ENCODE measurements at places on chromosomes 4 and X.

DNA sequence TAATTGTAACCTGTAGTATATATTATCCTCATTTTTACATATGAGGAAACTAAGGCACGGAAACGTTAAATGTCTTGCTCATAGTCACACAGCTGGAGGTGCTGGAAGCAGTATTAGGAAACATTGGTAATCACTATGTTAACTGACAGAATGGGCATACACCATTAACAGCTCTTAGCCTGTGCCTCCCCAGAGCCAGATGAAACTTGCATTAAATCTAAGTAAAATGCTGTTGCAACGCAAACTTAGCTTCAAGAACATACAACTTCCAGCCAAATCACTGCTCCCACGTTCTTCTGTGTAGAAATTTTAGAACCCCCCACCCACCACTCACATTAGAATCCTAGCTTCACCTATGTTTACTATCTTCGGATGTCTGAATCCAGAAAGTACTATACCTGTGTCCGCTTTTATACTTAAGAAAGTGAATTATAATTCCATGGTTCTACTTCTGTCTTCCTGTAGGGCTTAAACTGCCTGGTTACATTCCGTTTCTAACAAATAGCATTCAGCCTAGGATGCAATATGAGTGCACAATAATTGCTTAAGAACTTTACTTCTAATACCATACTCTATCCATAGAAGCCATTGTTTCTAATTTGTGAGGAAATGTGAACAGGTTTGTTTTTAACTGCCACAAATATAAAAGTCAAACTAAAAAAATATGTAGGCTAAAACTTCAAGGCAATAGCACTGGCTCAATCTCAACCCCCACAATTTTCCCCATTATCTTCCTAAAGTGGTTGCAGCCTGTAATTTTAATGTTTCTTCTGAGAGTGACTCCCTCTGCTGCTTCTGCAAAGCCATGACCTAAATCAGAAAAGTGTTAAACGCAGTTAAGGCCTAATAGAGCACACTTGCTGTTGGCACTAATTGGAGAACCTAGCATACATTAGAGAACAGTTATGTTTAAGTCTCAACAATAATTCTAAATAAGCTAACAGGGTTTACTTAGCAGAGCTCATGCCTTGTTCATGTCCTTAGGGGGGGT, 4.4 kb downstream of the UNC5C start:
- DNase-seq = no peak

GRCh38 chr4:87370068-87370467, 20.9 kb downstream of the HSD17B11 start:
- no peak for DNase-seq

GRCh38 chrX:15334561-15334960, 762 bp downstream of the PIGA start:
- no peak for DNase-seq

DNA sequence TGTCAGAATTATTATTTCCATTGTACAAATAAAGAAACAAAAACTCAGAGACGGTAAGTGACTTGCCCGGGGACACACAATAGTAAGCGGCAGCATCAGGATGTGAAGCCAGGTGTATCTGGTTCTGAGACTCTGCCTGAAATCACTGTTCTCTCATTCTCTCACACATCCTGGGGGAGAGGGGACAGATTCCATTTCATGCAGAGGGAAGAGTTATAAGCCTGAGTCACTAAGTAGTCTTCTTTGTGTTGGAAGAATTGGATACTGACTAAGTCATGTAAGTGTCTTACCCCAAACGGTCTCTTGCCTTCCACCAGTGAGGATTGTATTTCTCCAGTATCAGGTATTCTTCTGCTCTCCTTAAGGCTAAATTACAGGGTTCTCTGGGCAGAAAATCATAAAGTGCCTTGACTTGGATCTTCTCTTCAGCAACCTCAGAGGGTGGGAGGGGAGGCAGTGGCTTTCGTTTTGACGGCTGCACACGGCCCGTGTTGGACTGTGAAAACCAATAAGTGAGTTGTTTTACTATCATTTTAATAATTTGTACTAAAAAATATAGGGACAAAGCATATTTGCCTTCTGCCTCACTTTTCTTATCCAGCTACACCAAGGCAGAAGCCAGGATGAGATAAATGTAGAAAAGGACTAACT, 21.9 kb downstream of the TXK start:
- DNase-seq = no peak

DNA sequence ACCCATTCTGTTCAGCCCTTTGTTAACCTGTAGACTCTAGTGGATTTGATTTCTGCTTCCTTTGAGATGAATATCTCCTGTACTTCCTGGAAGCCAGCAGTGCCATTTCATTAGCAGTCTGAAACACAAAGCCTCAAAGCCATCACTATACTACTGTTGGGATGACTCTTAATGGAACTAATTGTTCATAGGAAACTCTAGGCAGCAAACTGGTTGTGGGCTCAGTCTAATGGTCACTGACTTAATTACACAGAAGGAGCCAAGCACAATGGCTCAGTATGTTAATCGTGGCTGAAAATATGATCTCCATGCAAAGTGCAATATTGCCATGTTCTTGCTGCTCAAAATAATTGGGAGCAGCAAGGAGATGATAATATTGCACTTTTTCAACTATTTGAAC, 262.3 kb downstream of the ARHGAP24 start:
- no peak for DNase-seq

GRCh38 chrX:106168107-106168506, at the start of gene PWWP3B:
Gene PWWP3B, plus strand, starts transcription at chrX:106168305. Its CDS starts 37,128 bp downstream, at chrX:106205433.
- no peak for DNase-seq

DNA sequence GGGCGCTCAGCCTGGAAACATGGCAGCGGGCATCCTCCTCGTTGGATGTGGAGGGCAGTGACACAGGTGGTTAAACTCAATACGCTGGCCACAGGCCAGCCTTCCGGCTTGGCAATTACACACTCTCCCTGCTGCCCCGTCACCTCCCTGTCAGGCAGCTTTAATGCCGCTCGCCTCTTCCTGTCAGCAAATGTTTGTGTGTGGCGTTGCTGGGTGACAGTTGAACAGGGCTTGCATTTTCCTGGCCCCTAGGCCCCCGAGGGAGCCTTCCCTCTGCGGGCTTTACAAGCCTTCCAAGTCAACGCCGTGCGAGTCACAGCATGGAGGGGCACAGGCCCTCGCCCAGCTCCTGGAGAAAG, 620.0 kb downstream of the BCOR start:
- DNase-seq = no peak

DNA sequence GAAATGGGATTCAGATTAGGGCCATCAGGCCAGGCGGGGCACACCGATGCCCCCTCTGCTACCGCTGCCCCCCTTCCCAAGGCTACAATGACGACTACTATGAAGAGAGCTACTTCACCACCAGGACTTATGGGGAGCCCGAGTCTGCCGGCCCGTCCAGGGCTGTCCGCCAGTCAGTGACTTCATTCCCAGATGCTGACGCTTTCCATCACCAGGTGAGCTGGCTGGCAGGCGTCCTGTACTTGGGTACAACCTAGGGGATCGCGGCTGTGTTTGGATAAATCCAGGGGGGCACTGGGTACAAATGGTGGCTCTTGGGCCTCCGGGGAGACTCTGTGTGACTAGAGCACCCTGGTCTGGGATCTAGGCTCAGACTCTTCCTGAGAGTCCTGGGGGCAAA, 1.1 kb downstream of the EMD start:
- DNase-seq = no peak

DNA sequence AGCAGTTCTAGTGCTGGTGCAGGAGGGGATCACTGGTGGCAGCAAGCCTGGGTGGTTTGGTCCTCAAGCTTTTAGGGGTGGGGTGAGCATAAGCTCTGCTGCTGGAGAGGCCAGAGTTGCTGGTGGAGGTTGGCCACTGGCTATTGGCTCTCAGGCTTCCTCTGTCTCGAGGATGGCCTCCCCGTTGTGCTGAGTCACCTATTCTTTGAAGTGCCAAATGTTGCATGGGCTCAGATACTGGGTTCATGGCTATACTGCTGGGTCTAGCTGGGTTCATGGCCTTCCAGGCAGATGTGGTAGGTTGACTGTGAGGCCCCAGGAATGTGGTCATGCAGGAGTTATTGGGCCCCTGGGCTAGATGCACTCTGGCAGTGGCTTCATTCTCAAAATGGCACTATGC, 466.3 kb downstream of the NAF1 start:
- DNase-seq = no peak

GRCh38 chrX:10656214-10656613, 35.8 kb upstream of the MID1 start:
- no peak for DNase-seq

DNA sequence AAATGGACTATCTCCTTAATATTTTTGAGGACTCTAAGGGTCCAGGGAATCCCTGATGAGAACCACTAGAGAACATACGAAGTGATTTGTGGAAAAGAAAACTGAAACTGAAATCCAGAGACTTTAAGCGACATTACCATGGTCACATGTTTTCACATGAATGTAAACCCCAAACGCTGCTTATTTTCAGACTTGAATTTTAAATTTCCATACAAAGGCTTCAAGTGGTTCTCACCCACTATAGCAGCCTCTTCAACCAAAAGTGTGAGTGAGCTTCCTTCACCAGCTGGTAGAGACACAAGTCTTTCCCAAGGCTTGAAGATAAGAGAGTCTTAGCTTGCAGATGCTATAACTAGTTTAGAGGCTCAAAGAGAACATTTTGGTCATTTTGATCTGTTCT, 232.7 kb downstream of the MGST2 start:
- DNase-seq = no peak

GRCh38 chr4:18192901-18193300, 171.3 kb upstream of the LCORL start:
- no peak for DNase-seq

GRCh38 chr4:118270492-118270891, 82.3 kb downstream of the PRSS12 start:
- no peak for DNase-seq

DNA sequence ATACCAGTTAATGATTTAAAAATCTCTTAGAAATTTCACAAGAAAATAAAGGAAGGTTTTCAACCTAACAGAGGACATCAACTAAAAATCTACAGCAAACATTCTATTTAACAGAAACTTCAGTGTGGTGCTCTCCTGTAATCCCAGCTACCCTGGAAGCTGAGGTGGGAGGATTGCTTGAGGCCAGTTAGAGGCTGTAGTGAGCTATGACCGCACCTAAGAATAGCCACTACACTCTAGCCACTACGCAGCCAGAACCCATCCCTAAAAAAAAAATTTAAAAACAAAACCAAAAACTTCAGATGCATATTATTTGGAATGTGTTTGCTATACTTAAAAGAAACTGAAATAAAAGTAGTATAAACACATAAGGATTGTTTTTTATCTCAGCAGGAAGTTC, 7.2 kb upstream of the FHIP1A start:
- no peak for DNase-seq

DNA sequence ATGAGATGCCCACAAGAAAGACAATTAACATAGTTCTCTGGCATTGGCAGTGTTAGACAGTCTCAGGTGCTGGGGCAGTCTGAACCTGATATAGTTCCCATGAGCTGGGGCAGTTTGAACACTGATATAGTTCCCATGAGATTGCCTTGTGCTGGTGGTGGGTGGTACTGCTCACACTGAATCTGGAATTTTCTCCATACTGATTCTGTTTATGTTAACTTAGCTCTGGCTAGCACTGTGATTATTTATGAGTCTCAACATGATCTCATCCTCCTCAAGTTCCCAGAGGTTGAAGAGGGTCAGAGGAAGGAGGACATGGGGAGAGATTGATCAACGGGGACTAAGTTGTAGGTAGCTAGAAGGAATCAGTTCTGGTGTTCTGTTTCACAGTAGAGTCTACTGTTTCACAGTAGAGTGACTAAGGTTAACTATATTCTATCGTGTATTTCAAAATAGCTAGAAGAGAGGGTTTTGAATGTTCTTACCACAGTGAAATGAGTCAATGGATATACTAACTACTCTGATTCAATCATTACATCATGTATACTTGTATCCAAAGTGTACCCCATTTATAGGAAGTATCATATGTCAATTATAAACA, 379.9 kb downstream of the ADAM29 start:
- DNase-seq = no peak

DNA sequence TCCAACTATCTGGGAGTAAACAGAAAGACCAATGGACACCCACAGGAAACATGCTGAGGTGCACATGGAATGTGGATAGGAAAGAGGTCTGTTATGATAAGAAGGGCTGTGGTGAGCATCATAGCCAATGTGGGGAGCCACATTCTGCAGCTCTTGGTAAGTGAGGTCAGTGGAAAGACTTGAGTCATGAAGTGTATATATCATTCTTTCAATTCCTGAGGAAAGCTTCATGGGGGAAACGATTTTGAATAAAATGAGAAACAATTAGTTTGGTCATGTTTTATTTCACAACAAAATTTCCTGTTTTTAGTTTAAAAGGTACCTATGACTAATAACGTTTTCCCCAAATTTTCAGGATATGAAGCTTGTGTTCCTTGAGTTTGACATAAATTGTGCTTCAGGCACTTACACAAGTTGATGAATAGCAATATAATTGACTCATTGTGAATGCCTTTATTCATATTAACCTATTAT, 41.4 kb upstream of the RASSF6 start:
- no peak for DNase-seq

DNA sequence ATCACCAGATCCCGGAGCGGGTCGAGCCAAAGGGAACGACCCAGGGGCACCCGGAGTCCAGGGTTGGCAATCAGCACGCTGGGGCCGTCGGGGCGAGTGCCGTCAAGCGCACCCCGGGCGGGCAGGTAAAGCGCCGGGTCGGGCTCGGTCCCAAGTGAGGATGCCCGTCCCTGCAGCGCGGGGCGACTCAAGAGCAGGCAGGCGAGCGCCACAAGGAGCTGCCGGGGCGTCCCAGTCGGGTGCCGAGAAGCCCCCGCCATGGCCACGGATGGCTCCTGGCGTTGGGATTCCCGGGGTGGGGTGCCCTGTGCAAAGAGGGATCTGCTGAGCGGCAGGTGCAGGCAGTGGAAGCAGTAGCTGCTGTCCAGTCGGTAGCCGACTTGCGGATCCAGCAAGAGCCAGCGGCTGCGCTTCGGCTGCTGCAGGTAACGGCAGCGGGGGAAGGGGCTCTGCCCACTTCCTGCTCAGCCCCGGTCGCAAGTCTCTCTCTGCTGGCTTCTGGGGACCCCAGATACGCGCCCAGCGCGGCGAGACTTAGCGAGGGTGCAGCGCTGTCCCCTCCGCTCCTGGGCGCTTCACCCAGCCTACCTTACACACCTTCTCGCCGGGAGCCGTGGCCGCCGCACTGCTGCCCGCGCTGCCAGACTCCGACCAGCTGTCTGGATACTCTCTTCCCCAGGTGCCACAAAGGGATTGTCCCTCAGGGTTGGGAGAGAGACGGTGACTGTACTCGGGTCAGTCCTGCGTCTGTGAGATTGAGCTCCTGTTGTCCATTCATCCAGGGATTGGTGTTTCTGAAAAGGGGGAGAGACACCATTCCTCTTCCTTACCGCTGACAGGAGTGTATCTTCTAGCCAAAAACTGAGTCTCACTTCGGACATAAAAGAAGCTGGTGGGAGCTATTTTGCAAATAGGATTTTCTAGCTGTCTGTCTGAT, at the start of gene FREM3:
Gene FREM3, minus strand, starts transcription at position 260 of the 937 bp plus-strand sequence. Its CDS starts 0 bp downstream, at position 260.
- DNase-seq = no peak

GRCh38 chrX:23890933-23891332, 16.8 kb downstream of the APOO start:
- no peak for DNase-seq

DNA sequence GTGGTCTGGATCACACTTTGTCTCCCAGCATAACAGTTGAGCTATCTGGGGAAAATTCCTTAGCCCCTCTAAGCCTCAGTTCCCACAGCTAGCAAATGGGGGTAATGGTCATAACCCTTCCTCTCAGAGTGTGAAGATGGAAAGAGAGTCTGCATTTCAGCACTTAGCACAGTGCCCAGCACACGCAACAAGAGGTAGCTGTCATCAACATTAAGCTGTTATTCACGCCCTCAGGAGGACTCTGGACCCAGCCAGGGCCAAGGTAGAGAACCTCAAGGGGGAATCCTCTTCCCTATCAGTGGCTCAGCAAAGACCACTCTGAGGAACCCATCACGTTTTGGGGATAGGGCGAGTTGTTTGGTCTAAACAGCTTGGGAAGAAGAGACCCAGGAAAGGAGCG, 258.6 kb downstream of the FBXW7 start:
- no peak for DNase-seq
